Adrenal gland (tissue), 19 donors: ENCODE measurements at places on chromosomes 12 and 14. TPM values are rescaled to one million over a fixed set of nuclear protein-coding genes. Genes with fewer than 3 reads are reported as not detected.
A peak's percentile ranks its signal among the peaks of the same experiment; 100 is the strongest.

DNA sequence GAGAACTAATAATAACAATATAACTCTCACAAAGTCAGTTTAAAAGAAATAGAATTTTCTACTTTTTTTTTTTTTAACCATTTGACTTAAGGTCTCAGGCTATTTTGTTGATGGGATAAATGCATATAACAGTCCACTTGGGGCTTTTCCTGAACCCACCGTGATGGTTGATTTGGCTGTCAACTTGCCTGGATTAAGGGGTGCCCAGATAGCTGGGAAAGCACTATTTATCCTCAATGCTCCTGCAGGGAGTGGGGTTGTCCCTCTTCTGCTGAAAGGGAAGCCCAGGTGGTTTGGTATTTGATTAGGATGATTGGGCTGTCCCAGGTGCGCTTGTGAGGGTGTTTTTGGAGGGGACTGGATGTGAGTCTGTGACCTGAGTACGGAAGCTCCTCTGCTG lies 114.9 kb downstream of the AACS start:
- H3K27ac ChIP-seq: no peak overlapping the region
- H3K36me3 ChIP-seq: no peaks in the 10 kb centered on the region
- H3K4me3 ChIP-seq: no peak overlapping the region
- no peaks in the 10 kb centered on the region for H3K4me1 ChIP-seq
- no peak for DNase-seq

DNA sequence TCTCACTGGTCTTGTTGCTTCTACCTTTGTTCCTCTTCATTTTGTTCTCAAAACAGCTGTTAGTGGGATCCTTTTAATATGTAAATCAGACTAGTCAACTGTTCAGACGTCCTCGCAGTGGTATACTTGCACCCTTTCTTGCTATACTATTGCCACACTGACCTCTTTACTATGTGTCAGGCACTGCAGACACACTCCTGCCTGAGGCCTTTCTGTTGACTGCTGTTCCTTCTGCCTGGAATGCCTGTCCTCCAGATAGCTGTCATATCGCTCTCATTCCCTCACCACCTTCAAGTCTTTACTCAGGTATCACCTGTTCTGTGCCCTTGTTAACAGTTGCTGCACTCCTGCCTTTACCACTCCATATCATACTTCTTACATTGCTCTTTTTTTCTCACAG lies 90.0 kb upstream of the TMEM263 start:
- no peak for DNase-seq
- no peak overlapping the region for H3K4me3 ChIP-seq
- peaks cover 15% of the 10 kb centered on the region for H3K4me1 ChIP-seq
- H3K27me3 ChIP-seq: no peaks in the 10 kb centered on the region

DNA sequence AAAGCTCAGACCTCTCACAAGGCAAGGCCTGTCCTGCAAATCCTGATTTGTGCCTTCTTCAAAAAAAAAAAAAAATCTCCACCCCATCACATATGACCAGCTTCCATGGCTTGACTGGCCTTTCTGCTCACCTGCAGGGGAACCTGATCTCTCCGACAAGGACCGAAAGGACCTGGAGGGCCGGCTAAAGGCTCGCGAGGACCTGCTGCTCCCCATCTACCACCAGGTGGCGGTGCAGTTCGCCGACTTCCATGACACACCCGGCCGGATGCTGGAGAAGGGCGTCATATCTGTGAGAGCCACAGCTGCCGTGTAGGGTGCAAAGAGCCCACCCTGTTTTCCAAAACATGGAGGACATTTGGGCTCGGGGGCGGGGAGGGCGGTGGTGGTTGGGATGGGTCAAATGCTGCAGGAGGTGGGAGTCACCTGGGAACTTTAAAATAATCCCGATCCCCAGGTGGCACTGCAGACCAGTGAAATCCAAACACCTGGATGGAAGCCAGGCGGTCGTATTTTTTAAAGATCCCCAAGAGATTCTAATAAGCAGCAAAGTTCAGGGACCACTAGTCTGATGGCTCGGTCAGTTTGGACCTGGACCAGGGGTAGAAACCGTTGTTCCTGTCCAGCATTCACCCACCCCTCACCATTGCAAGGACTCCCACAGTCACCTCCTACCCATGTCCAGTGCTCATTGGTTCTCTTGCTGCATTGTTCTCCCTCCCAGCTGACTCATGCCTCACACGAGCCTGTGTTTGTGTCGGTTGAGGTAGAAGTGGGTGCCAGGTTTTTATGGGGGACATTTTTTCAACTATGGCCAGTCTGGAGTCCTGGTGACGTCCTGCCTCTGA lies 44.8 kb downstream of the FOXN4 start:
- H3K4me3 ChIP-seq: no peak overlapping the region
- no peaks in the 10 kb centered on the region for H3K27me3 ChIP-seq
- H3K4me1 ChIP-seq: no peaks in the 10 kb centered on the region
- no peaks in the 10 kb centered on the region for H3K36me3 ChIP-seq

DNA sequence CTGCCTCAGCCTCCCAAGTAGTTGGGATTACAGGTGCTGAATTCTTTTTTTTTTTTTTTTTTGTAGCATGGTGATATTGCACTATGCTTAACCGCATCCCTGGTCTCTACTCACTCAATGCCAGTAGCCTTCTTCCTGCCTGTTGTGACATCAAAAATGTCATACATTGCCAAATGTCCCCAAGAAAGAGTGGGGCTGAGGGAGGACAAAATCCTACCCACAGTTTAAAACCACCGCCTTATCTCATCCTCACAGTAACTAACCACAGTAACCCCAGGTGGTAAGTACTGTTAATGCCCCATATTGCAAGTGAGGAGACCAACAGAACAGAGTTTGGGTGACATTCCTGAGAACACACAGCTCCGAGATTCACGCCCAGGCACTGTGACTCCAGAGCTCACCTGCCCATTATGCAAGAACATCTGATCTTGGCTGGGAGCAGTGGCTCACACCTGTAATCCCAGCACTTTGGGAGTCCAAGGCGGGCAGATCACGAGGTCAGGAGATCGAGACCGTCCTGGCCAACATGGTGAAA lies 19.6 kb downstream of the MORN3 start:
- no peaks in the 10 kb centered on the region for H3K36me3 ChIP-seq
- H3K27ac ChIP-seq: no peak overlapping the region
- H3K4me3 ChIP-seq: no peak overlapping the region
- no peaks in the 10 kb centered on the region for H3K4me1 ChIP-seq
- no peak for DNase-seq
- no peaks in the 10 kb centered on the region for H3K27me3 ChIP-seq

GRCh38 chr12:60494244-60494643 lies 898.4 kb downstream of the SLC16A7 start:
- DNase-seq: no peak
- no peaks in the 10 kb centered on the region for H3K36me3 ChIP-seq
- H3K4me1 ChIP-seq: no peaks in the 10 kb centered on the region

- DNase-seq: no peak
- no peaks in the 10 kb centered on the region for H3K36me3 ChIP-seq
- no peaks in the 10 kb centered on the region for H3K4me1 ChIP-seq
- no peak overlapping the region for H3K4me3 ChIP-seq
- no peak overlapping the region for H3K27ac ChIP-seq
- H3K27me3 ChIP-seq: no peaks in the 10 kb centered on the region
Measured at GRCh38 chr14:89098254-89098653, 273.8 kb downstream of the TTC8 start.

DNA sequence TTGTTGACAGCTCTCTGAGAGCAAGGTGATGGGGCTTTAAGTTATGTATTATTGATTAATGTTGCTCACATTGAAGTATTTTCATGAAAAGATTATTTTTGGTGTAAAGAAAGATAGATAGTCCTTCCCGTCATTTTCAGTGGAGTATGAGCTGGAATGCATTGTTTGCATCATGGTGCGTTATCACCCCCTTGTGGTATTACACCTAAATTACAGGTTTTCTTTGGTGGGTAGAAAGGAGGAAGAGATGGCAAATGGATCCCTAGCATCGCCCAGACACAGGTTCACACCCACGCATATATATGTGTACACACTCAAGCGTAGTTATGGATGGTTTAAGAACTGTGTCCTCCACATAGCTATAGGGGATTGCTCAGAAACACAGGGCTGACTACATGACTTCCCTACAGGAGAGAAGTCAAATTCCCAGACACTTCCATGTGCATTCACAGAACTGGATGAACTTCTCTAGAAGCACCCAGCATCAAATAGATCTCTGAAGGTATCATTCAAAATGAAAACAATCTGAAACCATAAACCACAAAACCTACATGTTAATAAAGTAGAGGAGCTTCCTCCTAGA lies 14.4 kb upstream of the SERPINA10 start:
- no peaks in the 10 kb centered on the region for H3K27me3 ChIP-seq
- H3K4me3 ChIP-seq: no peak overlapping the region
- H3K4me1 ChIP-seq: no peaks in the 10 kb centered on the region
- no peak for DNase-seq
- H3K36me3 ChIP-seq: no peaks in the 10 kb centered on the region

DNA sequence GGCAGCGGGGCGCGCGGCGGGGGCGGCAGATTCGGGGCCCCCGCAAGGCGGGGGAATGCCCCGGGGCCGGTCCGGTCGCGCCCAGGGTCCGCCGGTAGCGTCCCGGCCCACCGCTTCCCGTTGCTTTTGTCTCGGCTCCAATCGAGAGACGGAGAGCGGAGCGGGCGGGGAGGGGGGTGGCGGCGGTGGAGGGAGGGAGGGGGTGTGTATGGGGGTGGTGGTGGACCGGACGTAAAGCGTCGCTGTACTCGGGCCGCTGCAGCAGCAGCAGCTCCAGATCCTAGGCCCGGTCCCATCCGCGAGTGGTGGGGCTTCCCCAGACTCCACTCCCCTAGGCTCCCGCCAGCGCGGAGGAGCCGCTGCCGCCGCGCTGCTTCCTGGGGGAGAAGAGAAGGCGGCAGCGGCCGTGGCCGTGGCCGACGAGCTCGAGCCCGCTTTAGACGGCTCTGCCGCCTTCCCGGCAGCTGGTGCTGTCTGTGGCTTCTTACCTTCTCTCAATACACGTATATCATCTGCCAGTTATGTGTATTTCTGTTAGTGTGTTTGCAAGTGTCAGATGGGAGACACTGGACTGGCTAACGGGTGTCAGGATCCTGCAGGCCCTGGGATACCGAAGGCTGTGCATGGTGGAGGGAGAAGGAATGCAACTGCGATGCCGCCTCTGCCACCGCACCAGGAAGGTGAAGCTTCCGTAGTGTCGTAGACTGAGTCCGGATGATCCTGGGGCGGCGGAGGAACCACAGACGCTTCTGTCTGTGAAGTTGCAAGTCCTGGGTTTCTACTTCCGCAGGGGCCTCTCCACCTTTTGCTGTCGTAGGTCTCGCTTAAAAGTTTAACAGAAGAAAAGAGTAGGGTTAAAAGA lies 508 bp downstream of the CNOT2 start:
- H3K27me3 ChIP-seq: no peaks in the 10 kb centered on the region
- H3K27ac ChIP-seq: peak overlapping the region; percentile 88
- H3K4me3 ChIP-seq: peak overlapping the region; percentile 94
- peaks cover 12% of the 10 kb centered on the region for H3K36me3 ChIP-seq
- DNase-seq: peak; percentile 79

GRCh38 chr12:128426511-128426910 lies 159.5 kb downstream of the TMEM132C start:
- H3K27me3 ChIP-seq: no peaks in the 10 kb centered on the region
- no peak for DNase-seq
- H3K27ac ChIP-seq: no peak overlapping the region
- no peaks in the 10 kb centered on the region for H3K4me1 ChIP-seq
- H3K36me3 ChIP-seq: no peaks in the 10 kb centered on the region

DNA sequence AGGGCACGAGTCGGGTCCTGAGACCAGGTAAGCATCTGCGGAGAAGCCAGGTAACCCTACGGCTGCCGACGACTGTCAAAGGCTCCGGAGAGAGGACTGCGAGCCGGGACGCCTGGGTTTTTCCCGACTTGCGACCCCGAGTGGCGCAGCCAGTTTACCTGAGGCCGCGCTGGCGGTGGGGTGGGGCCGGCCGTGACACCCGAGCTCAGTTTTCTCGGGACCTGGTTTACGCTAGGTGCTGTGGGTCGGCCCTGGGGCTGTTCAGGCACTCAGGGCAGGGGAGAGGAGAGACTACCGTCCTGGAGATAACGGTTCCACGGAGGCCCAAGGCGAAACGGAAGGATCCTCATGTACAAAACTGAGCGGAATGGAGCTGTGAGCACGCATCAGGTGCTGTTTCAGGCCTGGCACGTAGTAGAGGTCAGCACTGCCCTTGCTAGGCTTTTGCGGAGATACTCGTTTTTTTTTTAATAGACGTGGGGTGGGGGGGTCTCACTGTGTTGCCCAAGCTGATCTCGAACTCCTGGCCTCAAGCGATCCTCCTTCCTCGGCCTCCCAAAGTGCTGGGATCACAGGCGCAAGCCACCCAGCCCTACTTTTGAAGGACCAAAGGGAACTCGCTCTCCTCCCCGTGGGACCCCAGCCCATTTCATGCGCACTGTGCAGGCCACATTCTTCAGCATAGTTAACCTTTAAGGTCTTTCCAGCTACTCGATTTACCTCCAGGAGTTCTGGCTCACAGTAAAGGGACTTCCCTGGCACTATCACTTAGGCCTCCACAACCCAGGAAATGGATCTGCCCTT lies 471 bp downstream of the MTRFR start:
- H3K27me3 ChIP-seq: no peaks in the 10 kb centered on the region
- H3K27ac ChIP-seq: peak overlapping the region; percentile 90
- H3K4me3 ChIP-seq: peak overlapping the region; percentile 53
- peak; percentile 59 for DNase-seq
- peaks cover 31% of the 10 kb centered on the region for H3K4me1 ChIP-seq
- no peaks in the 10 kb centered on the region for H3K36me3 ChIP-seq

GRCh38 chr14:102938191-102938590 lies 15.7 kb downstream of the AMN start:
- DNase-seq: no peak
- H3K4me1 ChIP-seq: no peaks in the 10 kb centered on the region
- no peaks in the 10 kb centered on the region for H3K27me3 ChIP-seq
- H3K36me3 ChIP-seq: no peaks in the 10 kb centered on the region

DNA sequence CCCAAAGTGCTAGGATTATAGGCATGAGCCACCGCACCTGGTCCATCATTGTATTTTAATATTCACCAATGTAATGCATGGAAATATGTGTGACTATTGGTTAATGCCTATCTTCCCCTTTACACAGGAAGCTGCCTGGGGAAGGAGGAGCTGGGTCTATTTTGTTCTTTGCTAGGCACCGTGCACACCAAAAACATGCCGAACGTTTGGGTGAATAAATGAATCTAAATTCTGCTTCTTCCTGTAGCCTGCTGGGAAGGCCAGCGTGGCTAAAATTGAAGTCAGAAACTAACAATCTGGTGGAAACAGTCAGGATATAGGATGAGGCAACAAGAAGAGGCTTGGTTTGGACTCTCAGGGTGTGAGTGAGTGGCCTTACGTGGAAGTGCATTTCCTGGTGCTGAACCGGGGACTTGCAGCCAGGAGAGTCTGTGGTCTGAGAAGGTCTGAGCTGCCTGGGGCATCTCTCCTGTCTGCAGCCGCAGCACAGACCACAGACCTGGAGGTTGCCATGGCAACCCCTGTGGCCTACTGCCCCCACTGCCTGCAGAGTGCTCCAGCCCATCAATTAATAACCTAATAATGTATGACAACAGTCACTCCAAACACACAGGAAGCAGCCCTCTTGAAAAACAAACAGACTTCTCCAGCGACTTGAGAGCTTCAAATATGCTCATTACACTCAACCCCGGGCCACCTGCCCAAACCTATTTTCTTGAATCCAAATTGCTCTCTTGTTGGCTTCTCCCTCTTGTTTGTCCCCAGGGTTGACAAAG lies 5.5 kb upstream of the GPR68 start:
- no peaks in the 10 kb centered on the region for H3K36me3 ChIP-seq

Gene POTEG
- total RNA-seq: not detected

Gene ZNF605
- 15.0 TPM for total RNA-seq

Gene MUCL1
- total RNA-seq: not detected

Gene M6PR
- 76.1 TPM for total RNA-seq

Gene KLHL33
- total RNA-seq: 0.18 TPM

Gene CLEC7A
- total RNA-seq: 3.3 TPM

Gene KRT5
- 0.88 TPM for total RNA-seq

Gene CCDC197
- total RNA-seq: not detected

Gene LHX5
- total RNA-seq: not detected

Gene ZC2HC1C
- total RNA-seq: 5.3 TPM
